ENCODE measurements at places on chromosomes 13 and 19.
A peak's percentile ranks its signal among the peaks of the same experiment; 100 is the strongest.

DNA sequence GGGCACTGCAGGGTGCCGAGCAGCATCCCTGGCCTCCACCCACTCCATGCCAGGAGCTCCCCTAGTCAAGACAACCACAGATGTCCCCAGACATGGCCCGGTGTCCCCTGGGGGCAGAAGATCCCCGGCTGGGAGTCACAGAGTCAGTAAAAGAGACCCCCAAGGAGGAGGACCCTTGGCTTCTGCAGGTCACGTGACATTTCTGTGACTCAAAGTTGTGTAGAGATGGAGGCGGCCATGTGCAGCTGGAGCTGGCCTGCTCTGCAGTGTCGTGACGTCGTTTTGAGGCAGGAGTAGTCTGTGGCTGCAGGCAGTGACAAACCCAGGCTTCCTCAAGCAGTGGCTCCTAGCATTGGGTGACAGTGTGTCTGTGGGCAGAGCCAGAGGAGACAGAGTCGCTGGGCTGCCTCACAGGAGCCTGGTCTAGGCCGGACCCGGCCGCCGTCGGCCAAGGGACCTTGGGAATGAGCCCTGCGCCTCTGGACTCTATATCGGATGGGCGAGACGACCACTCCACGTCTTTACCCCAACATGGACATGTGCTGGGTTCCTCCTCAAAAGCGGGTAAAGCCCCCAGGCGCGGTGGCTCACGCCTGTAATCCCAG lies 7.7 kb upstream of the DIRAS1 start:
- DNase-seq, result no peak

GRCh38 chr13:97125810-97126738 lies 96.1 kb upstream of the MBNL2 start:
- no peak for DNase-seq

DNA sequence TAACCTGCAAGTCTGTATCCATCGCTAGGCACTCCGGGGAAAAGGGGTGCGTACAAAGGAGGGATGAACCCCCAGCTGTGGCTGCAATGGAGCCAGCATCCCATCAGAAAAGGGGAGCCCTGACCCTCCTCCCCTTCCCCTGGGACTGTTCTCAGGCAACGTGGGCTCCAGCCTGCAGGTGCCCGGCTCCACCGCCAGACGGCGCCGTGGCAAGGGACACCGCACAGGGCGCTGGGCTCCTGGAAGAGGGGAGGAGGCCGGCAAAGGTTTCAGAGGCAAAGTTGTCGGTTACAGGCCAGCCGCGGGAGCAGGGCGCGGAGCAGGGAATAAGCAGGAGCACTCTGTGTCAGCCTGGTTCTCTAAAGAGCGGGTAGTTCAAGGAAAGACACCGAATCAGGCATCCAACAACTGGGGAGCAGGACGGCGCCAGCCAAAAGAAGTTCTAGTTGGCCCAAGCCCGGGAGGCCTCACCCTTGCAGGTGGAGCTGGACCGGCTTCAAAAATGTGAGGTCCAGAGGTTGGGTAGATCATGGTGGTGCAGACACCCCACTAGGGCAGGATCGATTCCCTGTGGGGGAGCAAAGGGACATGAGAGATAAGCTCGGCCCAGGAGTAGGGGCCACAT lies 53.0 kb upstream of the ATP12A start:
- DNase-seq, result no peak

DNA sequence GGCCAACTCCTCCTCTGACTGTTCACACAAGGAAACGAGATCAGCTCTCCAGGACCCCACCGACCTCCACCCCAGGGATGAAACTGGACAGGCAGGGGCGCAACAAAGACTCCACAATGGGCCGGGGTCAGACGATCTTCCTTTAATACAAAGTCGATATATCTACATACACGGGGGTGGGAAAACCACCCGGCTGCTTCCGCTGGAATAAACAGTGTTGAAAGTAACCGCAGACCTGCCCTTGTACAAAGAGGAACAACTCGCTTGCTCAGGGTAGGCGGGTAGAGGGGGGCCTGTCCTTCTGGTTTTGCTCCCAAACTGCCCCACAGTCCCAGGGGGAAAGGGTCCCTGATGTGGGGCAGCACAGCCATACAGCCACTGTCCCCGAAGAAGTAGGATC lies 135.2 kb downstream of the PTPRS start:
- DNase-seq, result no peak

DNA sequence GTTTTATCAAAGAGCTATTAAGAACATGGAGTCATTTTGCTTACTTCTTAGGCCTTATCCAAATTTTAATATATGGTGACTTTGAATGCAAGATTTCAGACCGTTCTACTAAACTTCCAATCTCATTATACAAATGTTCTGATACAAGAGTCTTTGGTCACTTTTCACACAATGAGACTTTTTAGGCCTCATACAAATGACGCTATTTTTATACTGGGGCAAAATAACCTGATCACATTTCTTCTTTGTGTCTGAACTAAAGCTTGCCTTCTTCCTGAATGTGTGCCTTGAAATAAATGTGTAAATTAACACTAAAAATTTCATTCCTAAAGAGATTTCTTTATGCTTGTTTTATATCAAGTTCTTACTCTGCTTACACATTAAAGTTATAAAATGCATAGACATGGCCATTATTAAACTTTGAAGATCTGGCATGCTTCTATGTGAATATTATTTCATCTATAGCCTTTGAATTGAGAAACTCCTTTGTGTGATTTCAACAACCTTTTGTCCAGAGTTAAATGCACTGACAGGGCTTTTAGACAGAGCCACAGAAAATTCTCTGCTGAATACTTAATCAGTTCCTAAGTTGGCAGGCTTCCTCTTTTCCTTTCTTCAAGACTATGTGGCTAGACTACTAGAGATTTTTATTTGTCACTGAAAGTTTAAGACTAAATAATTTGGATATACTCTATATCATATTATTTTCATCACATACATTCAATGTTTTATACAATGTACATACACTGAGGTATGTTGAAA lies 86.1 kb downstream of the EDNRB start:
- DNase-seq, result no peak

GRCh38 chr13:104975272-104975671 lies 1560.2 kb downstream of the EFNB2 start:
- DNase-seq, result no peak

- DNase-seq, result peak; percentile 77
These were observed 26.3 kb downstream of the TSSK6 start for GRCh38 chr19:19488875-19489690.

GRCh38 chr13:93246069-93246468 lies 19.5 kb downstream of the GPC6 start:
- no peak for DNase-seq

- DNase-seq, result no peak
These were observed 55.4 kb downstream of the KDM4B start for GRCh38 chr19:5024282-5024681.

DNA sequence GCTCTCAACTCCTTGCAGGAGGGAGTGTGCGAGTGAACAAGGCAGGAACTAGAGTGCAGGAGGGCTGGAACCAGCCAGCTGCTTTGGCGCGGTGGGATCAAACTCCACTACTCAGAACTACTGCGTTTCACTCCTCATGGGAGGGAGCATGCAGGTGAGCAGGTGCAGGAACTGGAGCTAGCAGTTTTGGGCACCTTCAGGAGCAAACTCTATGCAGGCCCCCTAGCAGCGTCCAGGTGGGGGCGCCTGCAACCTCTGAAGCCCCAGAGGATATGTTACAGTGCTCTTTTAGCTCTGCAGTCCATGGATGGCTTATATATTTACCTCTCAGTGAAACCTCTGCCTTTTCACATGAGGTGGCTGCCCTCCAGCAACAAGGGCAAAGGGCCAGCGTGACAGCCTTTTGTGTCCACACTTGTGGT lies 1303.4 kb downstream of the PCDH9 start:
- no peak for DNase-seq

DNA sequence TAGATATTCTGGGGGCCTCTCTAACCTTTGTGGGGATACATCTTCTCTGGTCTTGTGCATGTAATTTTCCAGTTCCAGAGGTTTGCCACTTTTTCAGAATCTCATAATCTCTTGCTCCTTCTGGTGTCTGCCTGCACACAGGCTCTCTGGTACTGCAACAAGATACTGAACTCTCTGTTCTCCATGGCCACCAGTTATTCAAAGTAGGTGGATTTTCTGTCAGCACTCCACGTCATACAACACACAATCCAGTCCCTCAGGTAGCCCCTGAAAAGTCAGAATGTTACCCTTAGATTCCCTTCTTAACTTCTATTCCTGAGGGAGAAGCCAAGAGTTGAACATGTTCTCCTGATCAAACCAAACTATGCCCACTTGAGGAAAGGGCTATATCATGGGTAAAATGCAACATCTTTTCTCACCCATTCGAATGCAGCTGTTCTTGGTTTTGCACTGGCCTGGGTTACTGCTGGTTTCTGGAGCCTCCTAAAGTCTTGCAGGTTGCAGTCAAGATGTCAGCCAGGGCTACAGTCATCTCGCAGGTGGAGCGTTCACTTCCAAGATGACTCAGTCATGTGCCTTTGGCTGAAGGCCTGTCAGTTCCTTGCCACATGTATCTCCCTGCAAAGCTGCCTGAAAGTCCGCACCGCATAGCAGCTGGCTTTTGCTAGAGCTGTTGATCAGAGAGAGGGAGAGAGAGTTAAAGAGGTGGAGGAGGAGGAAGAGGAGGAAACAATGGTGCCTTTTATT lies 57.7 kb upstream of the TUBA3C start:
- no peak for DNase-seq

All from activated T-helper 1 cell treated with anti-CD3 and anti-CD28 coated beads, Interleukin-2, amount 50 U/mL, for 16 hours (primary cell).